ENCODE measurements at places on chromosomes 12 and 14. TPM values are rescaled to one million over a fixed set of nuclear protein-coding genes. Genes with fewer than 3 reads are reported as not detected.

DNA sequence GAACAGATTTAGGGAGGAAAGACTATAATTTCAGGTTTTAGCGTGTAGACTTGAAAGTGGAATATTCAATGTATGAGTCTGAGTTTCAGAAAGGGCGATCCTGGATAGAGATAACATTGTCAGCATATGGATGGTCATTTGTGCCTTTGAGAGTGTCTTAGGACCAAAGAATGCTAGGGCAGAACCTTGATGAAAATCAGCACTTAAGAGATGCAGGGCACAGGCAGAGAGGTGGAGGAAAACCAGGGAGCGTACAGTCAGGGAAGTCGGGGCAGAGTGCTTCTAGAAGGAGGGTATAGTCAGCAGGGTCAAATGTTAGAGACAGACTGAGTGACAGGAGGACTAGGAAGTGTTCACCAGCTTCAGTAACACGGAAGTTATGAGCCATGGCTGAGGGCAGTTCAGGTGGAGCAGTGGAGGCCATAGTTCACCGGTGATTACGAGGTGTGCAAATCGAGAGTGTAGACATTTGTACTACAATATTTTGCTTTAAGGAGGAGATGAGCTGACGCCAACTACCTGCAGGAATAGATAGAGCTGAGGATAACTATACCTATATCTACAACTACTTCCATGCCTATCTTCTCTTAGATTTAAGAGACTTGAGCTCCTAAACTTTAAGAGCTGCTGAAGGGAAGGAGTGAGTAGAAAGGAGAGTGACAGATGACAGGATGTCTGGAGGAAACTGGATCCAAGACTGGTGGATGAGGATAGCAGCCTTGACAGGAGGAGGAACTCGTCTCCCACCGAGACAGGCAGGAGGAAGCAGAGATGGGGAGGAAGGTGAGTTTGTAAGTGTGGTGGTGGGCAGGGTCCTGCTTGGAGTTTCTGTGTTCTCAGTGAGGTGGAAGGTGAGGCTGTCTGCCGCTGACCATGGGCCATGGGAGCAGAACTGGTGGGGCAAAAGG is 6.5 kb downstream of the CBLN3 start:
- no peak overlapping the region for H3K4me3 ChIP-seq
- no peak overlapping the region for H3K27ac ChIP-seq
- DNase-seq, result no peak
- peaks cover 25% of the 10 kb centered on the region for H3K4me1 ChIP-seq
- no peaks in the 10 kb centered on the region for H3K36me3 ChIP-seq
- H3K27me3 ChIP-seq, result no peaks in the 10 kb centered on the region

DNA sequence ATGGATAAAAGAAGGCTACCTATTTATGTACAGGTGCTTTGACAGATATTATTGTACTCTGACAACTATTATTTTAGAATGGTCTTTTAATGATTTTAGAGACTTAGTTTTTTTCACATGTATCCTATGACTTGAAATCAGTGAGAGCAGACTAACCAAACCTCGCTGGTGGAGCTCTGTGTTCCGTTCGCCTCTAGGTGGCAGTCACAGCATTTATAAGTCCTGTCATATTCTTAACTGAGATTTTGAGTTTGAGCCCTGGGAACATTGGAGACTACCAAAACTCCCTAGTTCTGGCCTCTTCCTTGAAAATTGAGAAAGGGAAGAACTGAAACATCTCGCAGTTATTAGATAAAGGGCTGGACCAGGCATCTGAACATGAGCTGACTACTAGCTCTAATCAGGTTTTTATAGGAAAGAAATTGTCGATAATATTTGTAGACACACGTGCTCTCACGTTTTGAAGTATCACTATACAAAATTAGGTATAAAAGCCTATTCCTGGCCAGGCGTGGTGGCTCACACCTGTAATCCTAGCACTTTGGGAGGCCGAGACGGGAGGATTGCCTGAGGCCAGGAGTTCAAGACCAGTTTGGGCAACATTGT is 48.3 kb downstream of the TTLL5 start:
- no peak overlapping the region for H3K4me3 ChIP-seq
- peak; percentile 66 for DNase-seq
- peaks cover 9% of the 10 kb centered on the region for H3K4me1 ChIP-seq
- no peak overlapping the region for H3K27ac ChIP-seq

GRCh38 chr14:38074081-38074480 is 133.6 kb upstream of the SSTR1 start:
- H3K4me1 ChIP-seq, result peaks cover 5% of the 10 kb centered on the region
- H3K27ac ChIP-seq, result no peak overlapping the region
- DNase-seq, result no peak
- H3K27me3 ChIP-seq, result no peaks in the 10 kb centered on the region
- H3K36me3 ChIP-seq, result no peaks in the 10 kb centered on the region

OR6C2 gene
- not detected for total RNA-seq

MON2 gene
- 58.2 TPM for total RNA-seq

KCNH5 gene
- 0.29 TPM for total RNA-seq

- H3K4me3 ChIP-seq, result no peak overlapping the region
- H3K27ac ChIP-seq, result no peak overlapping the region
- peaks cover 3% of the 10 kb centered on the region for H3K4me1 ChIP-seq
- H3K36me3 ChIP-seq, result no peaks in the 10 kb centered on the region
Observed at GRCh38 chr12:63406781-63407180, 255.8 kb upstream of the AVPR1A start.

DNA sequence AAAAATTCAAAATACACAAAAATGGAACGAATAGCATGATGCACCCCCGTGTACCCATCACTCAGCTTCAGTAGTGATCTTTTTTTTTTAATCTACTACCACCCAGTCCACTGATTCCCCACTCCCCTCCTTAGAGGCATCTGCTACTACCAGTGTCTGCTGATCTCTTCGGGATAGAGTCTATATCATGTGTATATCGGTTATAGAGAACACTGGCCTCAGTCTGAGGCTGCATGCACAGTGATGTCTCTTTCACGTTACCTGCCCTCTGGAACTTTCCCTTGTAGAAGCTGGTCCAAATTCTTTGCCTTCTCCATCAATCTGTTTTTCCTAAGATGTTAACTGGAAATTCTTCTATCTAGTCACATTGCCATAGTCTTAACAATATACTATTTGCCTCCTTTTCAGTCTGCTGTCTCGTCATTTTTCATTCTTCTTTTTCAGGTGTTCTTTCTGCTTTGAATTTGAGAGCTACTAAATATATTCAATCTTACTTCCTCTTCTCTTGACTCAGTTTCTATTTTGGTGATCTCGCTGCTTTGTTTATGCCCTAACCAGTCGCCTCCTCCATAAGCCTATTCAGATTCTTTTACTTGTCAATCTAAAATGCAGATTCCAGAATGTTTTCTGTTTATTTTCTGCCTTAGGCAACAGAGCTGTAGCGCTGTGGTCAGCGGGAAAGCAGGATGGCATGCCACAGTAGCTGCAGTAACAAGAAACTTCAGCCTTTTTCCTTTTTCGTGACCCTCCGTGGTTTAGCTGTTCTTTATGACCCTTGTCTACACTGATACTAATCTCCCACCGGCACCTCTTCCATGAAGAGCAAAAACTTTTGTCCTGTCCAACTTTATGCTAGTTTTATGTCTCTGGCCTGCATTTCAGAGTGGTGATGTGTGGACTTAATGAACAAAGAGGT is 67.0 kb downstream of the FBXW8 start:
- no peak for DNase-seq
- H3K27me3 ChIP-seq, result no peaks in the 10 kb centered on the region
- H3K36me3 ChIP-seq, result peaks cover 12% of the 10 kb centered on the region
- no peaks in the 10 kb centered on the region for H3K4me1 ChIP-seq
- no peak overlapping the region for H3K4me3 ChIP-seq
- no peak overlapping the region for H3K27ac ChIP-seq

DNA sequence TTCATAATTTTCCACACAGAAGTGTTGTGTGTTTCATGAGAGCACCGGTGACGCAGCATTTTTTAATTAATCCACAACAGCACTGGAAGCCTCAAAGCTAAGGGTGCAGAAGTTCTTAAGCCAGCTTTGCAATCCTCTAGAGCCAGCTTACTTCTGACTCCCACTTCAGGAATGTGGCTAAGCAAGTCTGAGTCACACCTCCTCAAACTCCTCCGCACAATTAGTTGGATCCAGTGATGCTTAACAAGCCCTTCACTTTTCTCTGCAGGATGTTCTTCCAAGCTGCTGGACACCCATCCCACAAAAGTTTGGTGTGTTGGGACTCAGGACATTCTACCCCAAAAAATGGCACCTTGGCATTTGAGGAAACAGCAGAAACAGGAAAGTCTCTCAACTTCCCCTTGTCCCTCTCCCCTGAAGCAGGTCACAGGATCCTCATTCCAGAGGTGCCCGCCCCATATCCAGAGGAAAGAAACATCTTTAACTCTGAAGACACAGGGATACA is 210.0 kb downstream of the PPM1H start:
- no peak overlapping the region for H3K4me3 ChIP-seq
- H3K36me3 ChIP-seq, result no peaks in the 10 kb centered on the region
- H3K4me1 ChIP-seq, result peaks cover 28% of the 10 kb centered on the region
- no peak overlapping the region for H3K27ac ChIP-seq
- DNase-seq, result no peak
- H3K27me3 ChIP-seq, result no peaks in the 10 kb centered on the region

- no peaks in the 10 kb centered on the region for H3K36me3 ChIP-seq
- no peak for DNase-seq
- H3K4me3 ChIP-seq, result no peak overlapping the region
Observed at GRCh38 chr12:107477947-107478610, 207.5 kb upstream of the PWP1 start.

GRCh38 chr14:30572771-30573170 is 13.8 kb downstream of the G2E3 start:
- H3K27me3 ChIP-seq, result no peaks in the 10 kb centered on the region
- H3K36me3 ChIP-seq, result no peaks in the 10 kb centered on the region
- DNase-seq, result no peak
- no peaks in the 10 kb centered on the region for H3K4me1 ChIP-seq
- no peak overlapping the region for H3K4me3 ChIP-seq

GRCh38 chr12:106310687-106311086 is 8.2 kb downstream of the TCP11L2 start:
- peak overlapping the region; percentile 9 for H3K27ac ChIP-seq
- no peak overlapping the region for H3K4me3 ChIP-seq
- no peak for DNase-seq
- peaks cover 29% of the 10 kb centered on the region for H3K36me3 ChIP-seq
- H3K4me1 ChIP-seq, result peaks cover 35% of the 10 kb centered on the region
- no peaks in the 10 kb centered on the region for H3K27me3 ChIP-seq

DNA sequence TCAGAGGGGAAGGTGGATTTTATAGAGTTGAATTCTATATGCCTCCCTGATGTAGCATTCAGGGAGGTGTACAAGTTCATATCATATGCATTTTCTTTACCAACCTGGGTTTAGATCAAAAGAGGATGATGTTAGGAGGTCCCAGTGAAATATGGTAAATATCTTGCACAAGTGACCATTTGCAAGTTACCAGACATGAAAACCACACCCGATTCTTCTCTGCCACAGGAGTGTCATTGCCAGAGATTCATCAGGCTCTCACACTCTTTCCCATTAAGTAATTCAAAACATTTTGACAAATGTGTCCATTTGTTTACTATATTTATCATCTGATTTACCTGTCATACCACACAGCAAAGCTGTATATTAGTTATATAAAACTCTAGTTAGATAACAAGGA is 44.0 kb downstream of the VCPKMT start:
- H3K36me3 ChIP-seq, result no peaks in the 10 kb centered on the region
- H3K4me1 ChIP-seq, result no peaks in the 10 kb centered on the region
- H3K27ac ChIP-seq, result no peak overlapping the region
- H3K4me3 ChIP-seq, result no peak overlapping the region
- DNase-seq, result no peak
- no peaks in the 10 kb centered on the region for H3K27me3 ChIP-seq

HNF1A gene
- total RNA-seq, result not detected

- H3K4me3 ChIP-seq, result no peak overlapping the region
- no peaks in the 10 kb centered on the region for H3K36me3 ChIP-seq
- H3K4me1 ChIP-seq, result no peaks in the 10 kb centered on the region
- H3K27ac ChIP-seq, result no peak overlapping the region
- H3K27me3 ChIP-seq, result no peaks in the 10 kb centered on the region
Observed at GRCh38 chr12:116443821-116444589, 115.2 kb upstream of the MAP1LC3B2 start.

- H3K27me3 ChIP-seq, result no peaks in the 10 kb centered on the region
- peaks cover 10% of the 10 kb centered on the region for H3K4me1 ChIP-seq
- no peak overlapping the region for H3K4me3 ChIP-seq
- DNase-seq, result no peak
- peaks cover 11% of the 10 kb centered on the region for H3K36me3 ChIP-seq
- peak overlapping the region; percentile 56 for H3K27ac ChIP-seq
Observed at GRCh38 chr12:50824914-50825313, 17.8 kb upstream of the TMPRSS12 start.

- no peak for DNase-seq
- no peaks in the 10 kb centered on the region for H3K27me3 ChIP-seq
- H3K27ac ChIP-seq, result no peak overlapping the region
- H3K4me1 ChIP-seq, result no peaks in the 10 kb centered on the region
Observed at GRCh38 chr12:42868291-42868690, 278.7 kb upstream of the PRICKLE1 start.

GDF3 gene
- 0.32 TPM for total RNA-seq

- no peaks in the 10 kb centered on the region for H3K27me3 ChIP-seq
- no peak overlapping the region for H3K27ac ChIP-seq
- H3K4me1 ChIP-seq, result peaks cover 24% of the 10 kb centered on the region
- H3K4me3 ChIP-seq, result no peak overlapping the region
- no peak for DNase-seq
Observed at GRCh38 chr12:50627491-50627890, 122.7 kb downstream of the DIP2B start.

ARHGEF25 gene
- total RNA-seq, result 16.3 TPM

NXPH4 gene
- not detected for total RNA-seq

GPR135 gene
- 2.1 TPM for total RNA-seq

DNA sequence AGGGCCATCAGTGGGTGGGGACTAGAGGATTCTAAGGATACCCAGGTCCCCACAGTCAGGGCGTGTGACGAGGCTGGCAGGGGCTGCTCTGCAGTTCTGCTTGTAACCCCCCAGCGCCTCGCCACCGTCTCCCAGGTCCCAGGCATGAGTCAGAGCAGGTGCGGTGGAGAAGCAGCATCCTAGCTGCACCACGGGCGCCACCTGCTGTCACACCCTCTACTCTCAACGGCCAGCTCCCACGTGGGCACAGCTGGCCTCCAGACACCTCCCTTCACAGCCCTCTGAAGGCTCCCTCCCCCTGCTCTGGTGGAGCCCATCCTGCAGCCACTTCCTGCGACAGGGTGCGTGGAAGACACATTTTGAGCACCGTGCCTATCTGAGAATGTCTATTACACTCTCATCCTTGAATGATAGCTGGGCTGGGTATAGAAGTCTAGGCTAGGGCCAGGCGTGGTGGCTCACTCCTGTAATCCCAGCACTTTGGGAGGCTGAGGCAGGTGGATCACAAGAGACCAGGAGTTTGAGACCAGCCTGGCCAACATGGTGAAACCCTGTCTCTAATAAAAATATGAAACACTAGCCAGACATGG is 6.9 kb upstream of the NUDT14 start:
- H3K4me3 ChIP-seq, result no peak overlapping the region
- peak; percentile 83 for DNase-seq
- peaks cover under 1% of the 10 kb centered on the region for H3K4me1 ChIP-seq

All from upper lobe of right lung (tissue), 1 donor.